ENCODE measurements at places on chromosomes 6 and 20. TPM values are rescaled to one million over a fixed set of nuclear protein-coding genes. Genes with fewer than 3 reads are reported as not detected.
A peak's percentile ranks its signal among the peaks of the same experiment; 100 is the strongest.

DNA sequence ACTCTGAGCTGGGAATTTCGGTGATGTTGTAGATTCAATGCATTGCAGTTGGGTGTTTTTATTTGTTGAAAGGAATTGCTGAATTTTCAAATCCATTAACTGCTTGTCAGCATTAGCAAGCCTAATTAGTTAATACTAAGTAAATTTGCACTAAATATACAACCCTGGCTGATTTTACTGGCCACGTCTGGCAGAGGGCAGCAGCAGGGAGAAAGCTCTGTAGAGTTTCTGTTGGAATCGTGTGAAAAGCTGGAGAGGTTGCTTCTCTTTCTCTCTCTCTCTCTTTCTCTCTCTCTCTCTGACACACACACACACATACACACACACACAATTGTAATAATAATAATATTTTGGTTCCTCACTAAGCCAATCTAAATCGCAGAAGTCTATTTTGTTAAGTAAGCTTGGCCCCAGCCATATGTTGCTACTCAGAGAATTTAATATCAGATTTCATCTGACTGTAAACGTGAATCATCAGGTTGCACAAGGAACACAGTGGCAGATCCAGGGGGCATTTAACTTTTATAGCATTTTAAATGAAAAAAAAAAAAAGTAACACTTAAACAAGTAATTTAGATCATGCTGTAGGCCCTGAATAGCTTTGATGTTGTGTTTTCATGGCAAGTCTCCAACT, 289.5 kb downstream of the ESR1 start:
- H3K4me3 ChIP-seq: no peak overlapping the region
- H3K27me3 ChIP-seq: no peaks in the 10 kb centered on the region
- H3K36me3 ChIP-seq: no peaks in the 10 kb centered on the region
- H3K4me1 ChIP-seq: no peaks in the 10 kb centered on the region
- no peak overlapping the region for H3K27ac ChIP-seq
- DNase-seq: no peak

GRCh38 chr6:138194287-138194686, 24.0 kb downstream of the PBOV1 start:
- no peaks in the 10 kb centered on the region for H3K36me3 ChIP-seq
- no peak for DNase-seq
- no peak overlapping the region for H3K4me3 ChIP-seq
- no peak overlapping the region for H3K27ac ChIP-seq
- H3K4me1 ChIP-seq: no peaks in the 10 kb centered on the region
- no peaks in the 10 kb centered on the region for H3K27me3 ChIP-seq

- H3K4me3 ChIP-seq: no peak overlapping the region
- H3K4me1 ChIP-seq: no peaks in the 10 kb centered on the region
- no peaks in the 10 kb centered on the region for H3K36me3 ChIP-seq
- no peak overlapping the region for H3K27ac ChIP-seq
- no peak for DNase-seq
Observed at GRCh38 chr6:165728216-165728615, 65.2 kb upstream of the PDE10A start.

- peaks cover 35% of the 10 kb centered on the region for H3K36me3 ChIP-seq
- H3K27me3 ChIP-seq: no peaks in the 10 kb centered on the region
- H3K4me3 ChIP-seq: no peak overlapping the region
- no peak for DNase-seq
Observed at GRCh38 chr6:11212664-11213063, 19.8 kb downstream of the NEDD9 start.

- peaks cover 13% of the 10 kb centered on the region for H3K4me1 ChIP-seq
- H3K36me3 ChIP-seq: peaks cover 9% of the 10 kb centered on the region
- no peak for DNase-seq
- H3K27me3 ChIP-seq: no peaks in the 10 kb centered on the region
- H3K27ac ChIP-seq: no peak overlapping the region
- H3K4me3 ChIP-seq: no peak overlapping the region
Observed at GRCh38 chr6:26163427-26164119, 76.3 kb downstream of the HFE start.

DNA sequence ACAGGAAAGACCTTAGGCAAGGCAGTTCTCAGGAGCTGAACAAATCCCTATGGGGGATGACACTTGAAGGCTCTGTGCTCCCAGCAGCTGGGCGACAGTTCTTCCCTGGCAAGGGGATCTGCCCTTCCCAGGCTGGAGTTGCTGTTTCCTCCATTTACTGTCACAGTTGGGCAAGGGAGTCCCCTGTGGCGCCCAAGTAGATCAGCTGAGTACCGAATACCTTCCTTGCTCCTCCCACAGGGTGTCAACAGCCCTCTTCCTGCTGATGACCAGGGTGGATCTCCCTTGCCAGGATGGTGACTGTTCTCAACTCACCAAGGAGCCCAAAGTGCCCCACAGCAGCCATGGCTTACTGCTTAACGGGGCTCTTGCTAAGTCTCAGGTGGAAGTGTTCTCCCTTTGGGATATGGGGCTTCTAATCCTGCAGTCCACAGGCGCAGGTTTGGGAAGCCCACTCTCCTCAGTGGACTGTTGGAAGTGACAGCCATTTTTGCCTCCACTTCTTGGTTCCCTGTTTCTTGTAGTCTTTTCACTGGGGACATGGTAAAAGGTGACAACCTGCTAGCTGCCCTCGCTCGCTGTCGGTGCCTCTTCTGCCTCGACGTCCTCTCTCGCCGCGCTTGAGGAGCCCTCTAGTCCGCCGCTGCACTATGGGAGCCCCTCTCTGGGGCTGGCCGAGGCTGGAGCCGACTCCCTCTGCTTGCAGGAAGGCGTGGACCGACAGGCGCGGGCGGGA, 5.7 kb upstream of the PSMG4 start:
- DNase-seq: no peak
- H3K4me1 ChIP-seq: peaks cover 8% of the 10 kb centered on the region
- H3K27me3 ChIP-seq: no peaks in the 10 kb centered on the region
- no peaks in the 10 kb centered on the region for H3K36me3 ChIP-seq
- no peak overlapping the region for H3K4me3 ChIP-seq
- H3K27ac ChIP-seq: no peak overlapping the region

GRCh38 chr6:54907355-54907754, 60.8 kb downstream of the FAM83B start:
- no peak overlapping the region for H3K27ac ChIP-seq
- no peak for DNase-seq
- no peaks in the 10 kb centered on the region for H3K36me3 ChIP-seq
- H3K27me3 ChIP-seq: no peaks in the 10 kb centered on the region

DNA sequence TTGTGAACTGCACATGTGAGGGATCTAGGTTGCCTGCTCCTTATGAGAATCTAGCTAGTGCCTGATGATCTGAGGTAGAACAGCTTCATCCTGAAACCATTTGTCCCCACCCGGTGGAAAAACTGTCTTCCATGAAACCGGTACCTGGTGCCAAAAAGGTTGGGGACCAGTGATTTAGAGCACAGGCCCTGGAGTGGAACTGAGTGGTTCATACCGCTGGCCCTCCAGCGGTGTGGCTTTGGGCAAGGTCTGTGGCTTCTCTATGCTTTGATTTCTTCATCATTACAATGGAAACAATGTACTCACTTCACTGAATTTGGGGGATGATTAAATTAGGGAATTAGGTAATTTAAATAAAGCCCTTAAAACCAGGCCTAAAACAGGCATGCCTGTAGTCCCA, 36.3 kb downstream of the CD164 start:
- H3K27ac ChIP-seq: no peak overlapping the region
- peaks cover 3% of the 10 kb centered on the region for H3K36me3 ChIP-seq
- H3K4me3 ChIP-seq: no peak overlapping the region
- no peak for DNase-seq
- H3K4me1 ChIP-seq: no peaks in the 10 kb centered on the region

DNA sequence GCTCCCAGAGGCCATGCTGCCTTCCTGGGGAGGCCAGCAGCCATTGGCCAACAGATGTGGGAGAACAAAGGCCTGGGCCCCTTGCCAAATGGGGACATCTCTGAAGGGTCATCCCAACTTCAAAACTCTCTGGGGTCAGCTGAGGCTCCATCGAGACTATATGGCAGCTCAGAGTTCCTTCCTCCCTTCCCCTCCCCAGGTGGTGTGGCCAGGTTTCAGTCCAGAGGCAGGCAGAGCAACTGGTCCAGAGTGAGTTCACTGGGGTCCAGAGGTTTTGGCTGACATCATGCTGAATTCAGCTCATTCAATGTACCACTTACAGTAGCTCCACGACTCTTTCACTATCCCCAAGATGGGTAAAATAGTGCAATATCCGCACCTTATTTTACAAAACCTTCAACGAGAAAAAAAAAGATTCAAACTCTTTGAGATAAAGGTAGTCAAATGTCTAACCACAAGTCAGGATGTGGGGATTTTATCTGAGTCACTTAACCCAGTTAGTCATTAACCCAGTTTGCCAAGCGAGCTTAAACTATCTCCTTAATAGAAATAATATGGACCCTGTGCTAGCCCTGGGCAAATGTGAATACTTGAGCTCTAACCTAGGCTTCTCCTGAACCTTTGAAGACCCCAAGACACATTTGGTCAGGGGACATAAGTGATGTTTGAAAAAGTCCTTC, 108.4 kb upstream of the PLEKHG1 start:
- no peaks in the 10 kb centered on the region for H3K27me3 ChIP-seq
- peaks cover 10% of the 10 kb centered on the region for H3K4me1 ChIP-seq
- peak overlapping the region; percentile 46 for H3K4me3 ChIP-seq
- DNase-seq: peak; percentile 44

- no peak for DNase-seq
- H3K27me3 ChIP-seq: peaks cover 23% of the 10 kb centered on the region
- H3K4me3 ChIP-seq: no peak overlapping the region
- H3K4me1 ChIP-seq: peaks cover 14% of the 10 kb centered on the region
Observed at GRCh38 chr6:24644377-24644776, 1.6 kb downstream of the KIAA0319 start.

- H3K27ac ChIP-seq: no peak overlapping the region
- H3K4me3 ChIP-seq: no peak overlapping the region
- H3K27me3 ChIP-seq: peaks cover 9% of the 10 kb centered on the region
- no peaks in the 10 kb centered on the region for H3K36me3 ChIP-seq
- DNase-seq: no peak
Observed at GRCh38 chr20:22585786-22586493, 1.6 kb upstream of the FOXA2 start.

- peak overlapping the region; percentile 66 for H3K4me3 ChIP-seq
- no peaks in the 10 kb centered on the region for H3K27me3 ChIP-seq
- H3K27ac ChIP-seq: peak overlapping the region; percentile 89
- H3K4me1 ChIP-seq: peaks cover 84% of the 10 kb centered on the region
- DNase-seq: no peak
- H3K36me3 ChIP-seq: peaks cover 3% of the 10 kb centered on the region
Observed at GRCh38 chr6:144353871-144354314, 68.8 kb downstream of the UTRN start.

DNA sequence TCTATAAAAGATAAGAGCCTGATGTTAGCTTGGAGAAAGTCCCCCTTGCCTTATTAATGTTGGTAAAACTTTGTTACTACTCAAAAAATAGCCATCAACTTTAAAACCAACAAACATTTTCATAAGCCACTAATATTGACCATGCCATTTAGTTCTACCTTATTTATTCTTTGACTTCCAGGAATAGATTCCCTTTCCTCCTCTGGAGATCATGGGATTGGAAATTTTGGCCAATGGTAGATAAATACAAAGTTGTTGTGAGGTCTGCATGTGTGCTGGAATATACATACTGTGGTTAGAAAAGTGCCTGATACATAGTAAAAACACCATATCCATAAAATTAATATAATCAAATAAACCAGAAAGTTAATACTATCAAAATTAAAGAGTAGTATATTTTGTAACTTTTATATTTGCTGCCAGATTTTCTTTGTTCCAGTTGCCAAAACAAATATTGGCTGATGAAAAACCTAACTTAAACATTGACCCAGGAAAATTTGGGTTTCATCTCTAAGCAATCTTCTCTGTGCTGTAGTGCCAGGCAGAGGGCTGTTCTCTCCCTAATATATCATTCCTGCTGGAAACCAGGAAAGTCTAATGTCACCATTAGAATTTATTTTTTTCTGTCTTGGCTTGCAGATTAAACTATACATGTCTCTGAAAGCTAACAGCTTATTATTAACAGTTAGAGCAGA, 169.1 kb downstream of the NKAIN2 start:
- H3K27ac ChIP-seq: no peak overlapping the region
- no peaks in the 10 kb centered on the region for H3K27me3 ChIP-seq
- no peak for DNase-seq
- no peak overlapping the region for H3K4me3 ChIP-seq

- H3K27ac ChIP-seq: no peak overlapping the region
- no peak for DNase-seq
- no peak overlapping the region for H3K4me3 ChIP-seq
- H3K36me3 ChIP-seq: peaks cover 9% of the 10 kb centered on the region
- no peaks in the 10 kb centered on the region for H3K27me3 ChIP-seq
Observed at GRCh38 chr6:126051791-126052190, 65.5 kb downstream of the TRMT11 start.

GRCh38 chr6:34074064-34074742, 71.7 kb downstream of the GRM4 start:
- H3K27ac ChIP-seq: no peak overlapping the region
- H3K4me1 ChIP-seq: no peaks in the 10 kb centered on the region
- DNase-seq: no peak
- no peaks in the 10 kb centered on the region for H3K27me3 ChIP-seq
- no peak overlapping the region for H3K4me3 ChIP-seq
- no peaks in the 10 kb centered on the region for H3K36me3 ChIP-seq

GRCh38 chr20:33707668-33708067, 12.4 kb downstream of the PXMP4 start:
- H3K4me1 ChIP-seq: no peaks in the 10 kb centered on the region
- H3K36me3 ChIP-seq: peaks cover 33% of the 10 kb centered on the region
- no peak for DNase-seq
- no peak overlapping the region for H3K4me3 ChIP-seq

- no peaks in the 10 kb centered on the region for H3K27me3 ChIP-seq
- H3K4me3 ChIP-seq: no peak overlapping the region
- H3K36me3 ChIP-seq: no peaks in the 10 kb centered on the region
Observed at GRCh38 chr20:44370639-44371218, 15.2 kb downstream of the HNF4A start.

- H3K36me3 ChIP-seq: no peaks in the 10 kb centered on the region
- H3K4me3 ChIP-seq: no peak overlapping the region
- H3K27me3 ChIP-seq: peaks cover 3% of the 10 kb centered on the region
- H3K27ac ChIP-seq: no peak overlapping the region
Observed at GRCh38 chr6:45661661-45662060, 283.9 kb upstream of the SUPT3H start.

DNA sequence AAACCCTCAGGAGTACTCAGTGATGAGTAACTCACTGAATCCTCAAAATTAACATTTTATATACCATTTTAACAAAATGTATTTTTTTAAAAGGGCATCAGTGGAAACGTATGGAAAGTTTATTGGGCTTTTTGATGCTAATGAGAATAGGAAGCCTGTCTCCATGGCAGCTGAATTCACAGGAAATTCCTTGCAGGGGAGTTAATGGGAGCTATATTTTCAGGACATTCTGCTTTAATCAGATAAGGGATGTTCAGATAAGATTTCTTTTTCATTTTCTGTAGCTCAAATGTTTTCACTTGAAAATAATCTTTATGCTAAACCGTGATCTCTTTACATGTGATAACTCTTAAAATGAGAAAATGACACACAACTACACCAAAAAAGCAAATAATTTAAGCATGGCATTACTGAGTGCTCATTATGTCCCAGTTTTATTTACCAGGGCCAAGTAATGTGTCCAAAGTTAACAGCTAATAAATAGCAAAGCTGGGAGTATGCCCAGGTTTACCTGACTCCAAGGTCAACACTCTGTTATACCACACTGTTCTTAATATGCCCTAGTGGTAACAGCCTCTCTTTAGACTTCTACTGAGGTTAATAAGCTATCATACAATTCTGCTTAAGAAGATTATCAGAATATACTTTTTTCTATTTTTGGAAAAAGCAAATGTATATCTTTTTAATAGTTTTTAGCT, 348.1 kb downstream of the GRIK2 start:
- no peak for DNase-seq
- H3K27ac ChIP-seq: no peak overlapping the region
- no peaks in the 10 kb centered on the region for H3K36me3 ChIP-seq

Gene EPB41L2
- 13.6 TPM for total RNA-seq

Gene ENPP4
- total RNA-seq: 4.5 TPM

Gene LPIN3
- total RNA-seq: 0.35 TPM

Gene RAB22A
- total RNA-seq: 21.9 TPM

Gene SF3B5
- total RNA-seq: 127 TPM

Gene ADNP
- 61.5 TPM for total RNA-seq
